ENCODE measurements at places on chromosomes 4 and X.

DNA sequence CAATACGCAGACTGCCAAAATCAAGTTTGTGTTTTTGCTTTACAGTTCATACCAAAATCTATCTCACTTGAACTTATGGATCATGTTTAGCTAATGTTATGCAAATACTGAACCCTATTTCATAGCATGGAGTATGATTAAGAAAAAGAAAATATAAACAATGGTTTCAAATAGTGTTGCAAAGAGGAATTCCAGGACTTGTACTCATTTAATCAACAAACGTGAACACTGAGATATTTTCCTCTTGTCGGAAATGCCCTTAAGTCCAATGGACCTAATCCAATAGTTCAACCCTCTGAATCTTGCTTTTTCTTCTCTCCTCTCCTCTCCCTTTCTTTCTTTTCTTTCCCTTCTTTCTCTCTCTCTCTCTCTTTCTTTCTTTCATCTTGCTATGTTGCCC is 30.8 kb downstream of the RASL11B start:
- DNase-seq, result no peak

- no peak for DNase-seq
Observed at GRCh38 chr4:84708406-84709135, 125.6 kb downstream of the CDS1 start.

GRCh38 chr4:166315721-166316467 is 442.9 kb downstream of the TLL1 start:
- DNase-seq, result no peak

DNA sequence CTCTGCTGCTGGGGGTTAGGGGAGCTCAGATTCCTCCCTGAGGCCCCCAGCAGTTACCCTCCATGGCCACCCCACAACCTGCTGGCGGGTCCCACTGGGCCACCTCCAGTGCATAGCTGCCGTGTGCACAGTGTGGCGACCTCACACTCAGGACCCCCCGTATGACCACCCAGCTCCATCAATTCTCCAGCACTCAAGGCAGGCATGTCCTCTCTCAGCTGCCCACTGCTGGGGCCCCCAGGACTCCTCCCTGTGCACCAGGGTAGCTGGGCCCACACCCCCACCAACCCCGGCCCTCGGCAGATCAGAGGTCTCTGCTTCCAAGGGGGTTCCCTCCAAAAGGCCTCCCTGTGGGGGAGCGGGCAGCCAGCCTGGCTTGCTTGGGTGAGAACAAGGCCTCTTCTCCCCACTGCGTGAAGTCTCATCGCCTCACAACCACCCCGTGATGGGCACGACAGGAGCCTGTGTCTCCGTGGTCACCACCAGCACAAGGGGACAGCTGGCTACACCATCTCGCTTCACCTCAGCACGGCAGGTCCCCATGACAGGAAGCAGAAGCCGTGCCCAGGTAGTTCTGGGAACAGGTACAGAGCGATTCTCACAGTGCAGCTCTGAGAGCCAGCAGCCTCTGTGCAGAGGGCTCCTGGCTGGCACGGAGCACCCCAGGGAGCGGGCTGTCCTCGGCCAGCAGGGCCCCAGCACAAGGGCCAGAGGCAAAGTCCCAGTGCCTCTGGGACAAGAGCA is 4.6 kb upstream of the HAUS3 start:
- no peak for DNase-seq

DNA sequence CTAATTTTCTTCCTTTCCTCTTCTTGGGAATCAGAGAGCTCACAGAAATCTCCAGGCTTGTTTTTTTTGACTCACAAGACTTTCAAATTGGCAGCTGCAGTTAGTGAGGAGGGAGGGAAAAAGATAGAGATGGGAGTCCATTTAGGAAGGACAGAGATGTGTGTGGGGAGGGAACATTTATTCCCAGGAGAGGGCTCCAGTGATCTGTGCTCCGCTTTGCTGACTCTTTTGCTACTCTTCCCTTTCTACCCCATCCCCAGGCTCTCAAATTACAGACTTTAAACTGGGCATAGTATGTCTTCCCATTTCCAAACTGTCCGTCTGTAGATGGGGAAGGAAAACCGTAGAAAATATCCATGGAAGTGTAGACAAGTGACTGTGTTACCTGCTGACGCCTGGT is 39.1 kb upstream of the UCP1 start:
- DNase-seq, result no peak

GRCh38 chrX:119427024-119427794 is 28.1 kb downstream of the SLC25A43 start:
- no peak for DNase-seq

GRCh38 chr4:102343964-102344519 is 1.2 kb downstream of the SLC39A8 start:
- DNase-seq, result no peak

- DNase-seq, result no peak
Observed at GRCh38 chr4:13481569-13481968, 2.6 kb downstream of the RAB28 start.

- DNase-seq, result no peak
Observed at GRCh38 chrX:133633162-133633561, 217.9 kb upstream of the GPC4 start.

DNA sequence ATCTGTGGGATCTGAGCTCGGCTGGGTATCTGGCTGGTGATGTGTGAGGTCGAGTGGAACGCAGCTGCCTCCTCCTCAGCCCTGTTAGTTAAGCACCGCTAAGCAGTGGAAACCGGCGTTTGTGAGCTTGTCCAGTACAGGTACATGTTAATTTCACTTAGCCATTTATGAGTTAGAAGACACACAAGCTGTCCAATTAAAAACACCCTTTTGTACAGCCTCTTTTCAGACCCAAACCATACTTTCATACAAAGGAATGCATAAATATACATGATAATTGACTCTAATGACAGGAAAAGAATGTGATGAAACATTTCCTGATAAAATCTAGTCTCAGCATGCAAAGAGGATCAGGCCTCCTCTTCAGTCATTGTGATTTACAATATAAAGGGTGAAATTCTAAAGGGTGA is 163.6 kb upstream of the FAT1 start:
- DNase-seq, result no peak

GRCh38 chr4:68593112-68593511 is 17.0 kb upstream of the UGT2B17 start:
- DNase-seq, result no peak

- DNase-seq, result no peak
Observed at GRCh38 chrX:19889582-19890342, 2.4 kb upstream of the SH3KBP1 start.

DNA sequence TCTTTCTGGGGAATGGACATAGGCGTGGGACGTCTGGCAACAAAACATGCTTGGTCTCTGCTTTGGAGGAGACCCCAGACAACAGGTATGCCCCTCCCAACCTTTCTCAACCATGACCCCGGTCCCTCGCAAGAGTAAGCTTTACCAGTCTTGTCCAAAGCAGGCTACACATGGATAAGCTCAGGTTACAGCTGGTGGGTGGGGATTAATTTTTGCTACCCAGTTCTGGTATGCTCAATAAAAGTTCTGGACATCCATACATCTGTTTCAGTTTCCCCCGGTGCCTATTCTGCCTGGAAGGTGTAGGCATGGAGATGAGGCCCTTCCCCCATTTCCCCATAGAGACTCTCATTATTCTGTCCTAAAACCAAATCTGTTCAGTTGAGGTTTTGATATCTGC is 54.5 kb upstream of the NOCT start:
- no peak for DNase-seq

- no peak for DNase-seq
Observed at GRCh38 chr4:186074189-186074588, 5.2 kb downstream of the TLR3 start.

GRCh38 chrX:39487969-39488330 is 609.8 kb downstream of the BCOR start:
- DNase-seq, result no peak

- DNase-seq, result no peak
Observed at GRCh38 chr4:2867758-2868491, 24.3 kb downstream of the ADD1 start.

- no peak for DNase-seq
Observed at GRCh38 chrX:119469313-119469635, 1.0 kb downstream of the SLC25A5 start.

- no peak for DNase-seq
Observed at GRCh38 chr4:104750008-104750407, 255.3 kb upstream of the CXXC4 start.

- no peak for DNase-seq
Observed at GRCh38 chr4:15402146-15402545, 25.7 kb upstream of the C1QTNF7 start.

GRCh38 chrX:25059273-25059672 is 43.5 kb upstream of the ARX start:
- no peak for DNase-seq

- no peak for DNase-seq
Observed at GRCh38 chr4:18675586-18676525, 654.3 kb upstream of the LCORL start.

- no peak for DNase-seq
Observed at GRCh38 chr4:89338206-89338605, 30.6 kb upstream of the GPRIN3 start.

DNA sequence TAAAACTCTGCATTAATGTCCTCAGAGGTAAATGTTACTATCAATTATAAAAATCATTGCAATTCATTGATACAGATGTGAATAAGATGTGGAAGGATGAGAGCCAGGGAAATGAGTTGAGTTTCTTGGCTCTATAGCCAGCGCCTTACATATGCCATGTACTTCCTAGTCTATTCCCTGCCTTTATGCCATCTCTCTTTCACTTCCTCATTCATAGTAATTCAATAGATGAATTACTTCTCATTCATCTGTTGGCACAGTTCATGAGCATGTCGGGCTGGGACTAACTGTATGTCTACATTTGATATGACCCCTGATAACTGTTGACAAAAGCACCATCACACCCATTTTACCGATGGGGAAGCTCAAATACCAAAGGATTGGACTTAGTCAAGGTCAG is 55.7 kb downstream of the LNX1 start:
- DNase-seq, result no peak

GRCh38 chrX:68372665-68373064 is 60.6 kb downstream of the OPHN1 start:
- no peak for DNase-seq

GRCh38 chrX:68693481-68694434 is 46.3 kb downstream of the STARD8 start:
- DNase-seq, result no peak

GRCh38 chr4:156608651-156609050 is 362.9 kb downstream of the PDGFC start:
- no peak for DNase-seq

GRCh38 chr4:73600954-73601353 is 19.3 kb downstream of the RASSF6 start:
- no peak for DNase-seq

GRCh38 chrX:154120567-154120966 is 23.1 kb upstream of the MECP2 start:
- DNase-seq, result no peak

GRCh38 chr4:16516796-16517439 is 290.6 kb upstream of the TAPT1 start:
- DNase-seq, result peak; percentile 18

DNA sequence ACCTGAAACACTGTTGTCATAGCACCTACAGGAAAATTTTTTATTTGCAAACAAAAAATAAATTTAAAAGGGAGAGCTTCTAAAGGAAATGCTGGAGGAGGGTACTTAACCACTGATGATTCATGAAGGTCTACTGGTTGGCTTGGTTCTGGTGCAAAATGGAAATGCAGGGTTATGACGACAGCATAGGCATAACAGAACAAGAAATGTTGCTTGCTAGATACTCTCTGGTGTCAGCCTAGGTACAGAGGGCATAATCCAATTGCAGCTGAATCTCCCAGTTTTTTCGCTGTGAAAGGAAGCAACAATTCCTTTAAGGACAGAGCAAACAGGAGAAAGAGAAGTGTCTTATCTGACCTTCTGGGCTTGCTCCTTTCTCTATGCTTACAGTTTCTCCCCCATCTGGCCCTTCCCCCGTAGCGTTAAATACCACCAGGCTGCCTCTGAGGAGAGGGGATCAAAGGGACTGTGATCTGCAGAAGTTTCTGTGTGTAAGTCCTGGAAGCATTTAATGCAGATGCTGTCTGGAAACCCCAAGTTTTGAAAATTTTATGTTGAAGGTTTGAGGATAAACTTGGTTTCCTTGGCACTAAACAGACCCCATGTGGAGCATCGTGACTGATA is 23.7 kb upstream of the CASK start:
- DNase-seq, result no peak

- DNase-seq, result no peak
Observed at GRCh38 chrX:44944894-44945293, 71.9 kb downstream of the KDM6A start.

DNA sequence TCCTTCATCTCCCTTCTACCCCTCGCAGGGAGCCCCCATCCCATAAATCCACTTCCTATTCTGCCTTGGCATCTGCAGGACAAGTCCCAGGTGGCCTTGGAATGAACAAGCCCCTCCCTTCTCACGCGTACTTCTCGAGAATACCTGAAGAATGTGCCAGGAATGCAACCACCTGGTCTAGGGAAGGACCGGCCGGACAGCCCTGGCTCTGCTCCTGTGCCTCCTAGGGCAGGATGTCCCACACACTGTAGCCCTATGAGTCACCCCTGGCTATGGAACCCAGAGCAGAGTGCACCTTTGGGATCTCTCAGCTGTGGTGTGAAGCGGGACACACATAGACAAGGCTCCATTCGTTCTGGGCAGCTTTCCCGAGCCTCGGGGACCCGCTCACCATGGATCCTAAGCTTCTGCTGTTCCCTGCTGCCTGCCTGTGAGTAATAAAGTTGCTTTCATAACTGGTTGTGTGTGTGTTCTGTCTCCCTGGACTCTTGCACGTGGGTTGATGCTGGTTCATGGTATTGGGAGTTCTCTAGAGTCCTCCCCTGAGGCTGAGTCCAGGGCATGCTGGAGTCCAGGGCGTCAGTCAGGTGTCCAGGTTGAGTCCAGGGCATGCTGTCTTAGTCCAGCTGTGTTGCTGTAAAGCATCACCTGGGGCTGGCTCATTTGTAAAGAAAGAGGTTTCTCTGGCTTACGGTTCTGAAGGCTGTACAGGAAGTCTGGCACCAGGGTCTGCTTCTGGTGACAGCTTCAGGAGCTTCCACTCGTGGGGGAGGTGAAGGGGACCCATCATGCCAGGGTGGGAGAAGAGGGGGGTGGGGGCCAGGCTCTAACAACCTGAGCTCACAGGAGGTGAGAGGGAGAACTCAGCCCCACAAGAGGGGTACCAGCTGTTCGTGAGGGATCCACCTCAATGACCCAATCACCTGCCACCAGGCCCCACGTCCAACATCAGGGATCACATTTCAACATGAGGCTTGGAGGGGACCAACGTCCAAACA is 7.4 kb upstream of the PDE6B start:
- DNase-seq, result no peak

- no peak for DNase-seq
Observed at GRCh38 chr4:138521809-138522208, 279.7 kb upstream of the SLC7A11 start.

- no peak for DNase-seq
Observed at GRCh38 chrX:22800360-22800759, 199.4 kb upstream of the DDX53 start.

- no peak for DNase-seq
Observed at GRCh38 chrX:150035531-150035930, 97.2 kb upstream of the EOLA2 start.

GRCh38 chr4:184345573-184345922 is 127.9 kb upstream of the ENPP6 start:
- DNase-seq, result no peak

GRCh38 chrX:17062065-17062464 is 115.6 kb downstream of the REPS2 start:
- no peak for DNase-seq

Measured in urinary bladder (tissue), 4 donors.